Activated T-cell treated with anti-CD3 and anti-CD28 coated beads, Interleukin-2, amount 50 U/mL, for 72 hours (primary cell): ENCODE measurements at places on chromosomes 7 and 10. TPM values are rescaled to one million over a fixed set of nuclear protein-coding genes. Genes with fewer than 3 reads are reported as not detected.

GRCh38 chr10:35040760-35041501 lies 49.2 kb downstream of the CUL2 start:
- DNase-seq = no peak

- DNase-seq = no peak
These were observed 11.0 kb downstream of the STMP1 start for GRCh38 chr7:135673360-135673706.

GRCh38 chr10:93392121-93392520 lies 90.0 kb downstream of the MYOF start:
- DNase-seq = no peak

The ACHE gene
- 0.16 TPM for total RNA-seq

DNA sequence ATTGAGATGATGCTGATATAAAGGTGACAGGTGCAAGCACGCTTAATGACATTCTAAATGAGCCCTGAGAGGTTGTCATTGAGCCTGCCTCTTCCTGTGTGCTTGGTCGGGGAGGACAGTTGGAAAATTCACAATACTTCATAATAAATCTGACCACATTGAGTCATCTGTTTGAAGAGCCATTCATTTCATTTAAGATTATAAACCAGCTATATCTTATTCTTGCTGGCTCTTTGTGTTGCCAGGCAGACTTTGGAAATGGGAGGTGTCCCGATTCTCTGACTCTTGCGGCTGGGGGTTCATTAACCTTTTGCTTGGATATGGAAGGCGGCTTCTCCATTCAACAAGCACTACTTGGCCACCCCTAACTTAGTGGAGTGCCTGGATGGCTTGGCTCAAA lies 198.2 kb downstream of the FANK1 start:
- no peak for DNase-seq

DNA sequence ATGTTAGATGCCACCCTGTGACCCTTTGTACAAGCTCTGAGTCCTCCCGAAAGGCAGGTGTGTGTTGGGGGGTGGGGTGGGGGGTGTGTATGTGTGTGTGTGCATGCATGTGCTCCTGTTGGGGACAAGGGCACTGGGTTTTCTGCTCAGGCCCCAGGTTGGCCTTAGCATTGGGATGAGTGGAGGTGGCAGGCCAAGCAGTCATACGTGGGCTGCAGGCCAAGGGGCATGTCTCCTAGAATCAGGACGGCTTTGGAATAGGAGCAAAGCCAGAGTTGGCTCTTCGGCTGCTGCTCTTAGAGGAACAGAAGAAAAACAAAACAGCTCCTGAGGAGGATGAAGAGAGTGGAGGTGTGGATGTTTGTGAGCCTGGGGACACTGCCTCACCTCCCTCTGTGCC lies 26.0 kb downstream of the HSPA12A start:
- DNase-seq = no peak

The NEUROD6 gene
- not detected for total RNA-seq

GRCh38 chr7:19970514-19970913 lies 197.1 kb upstream of the TMEM196 start:
- no peak for DNase-seq

The FBXL13 gene
- total RNA-seq = 1.1 TPM

The LRCH4 gene
- total RNA-seq = 154 TPM

GRCh38 chr10:79063661-79064492 lies 4.9 kb upstream of the ZMIZ1 start:
- DNase-seq = no peak

DNA sequence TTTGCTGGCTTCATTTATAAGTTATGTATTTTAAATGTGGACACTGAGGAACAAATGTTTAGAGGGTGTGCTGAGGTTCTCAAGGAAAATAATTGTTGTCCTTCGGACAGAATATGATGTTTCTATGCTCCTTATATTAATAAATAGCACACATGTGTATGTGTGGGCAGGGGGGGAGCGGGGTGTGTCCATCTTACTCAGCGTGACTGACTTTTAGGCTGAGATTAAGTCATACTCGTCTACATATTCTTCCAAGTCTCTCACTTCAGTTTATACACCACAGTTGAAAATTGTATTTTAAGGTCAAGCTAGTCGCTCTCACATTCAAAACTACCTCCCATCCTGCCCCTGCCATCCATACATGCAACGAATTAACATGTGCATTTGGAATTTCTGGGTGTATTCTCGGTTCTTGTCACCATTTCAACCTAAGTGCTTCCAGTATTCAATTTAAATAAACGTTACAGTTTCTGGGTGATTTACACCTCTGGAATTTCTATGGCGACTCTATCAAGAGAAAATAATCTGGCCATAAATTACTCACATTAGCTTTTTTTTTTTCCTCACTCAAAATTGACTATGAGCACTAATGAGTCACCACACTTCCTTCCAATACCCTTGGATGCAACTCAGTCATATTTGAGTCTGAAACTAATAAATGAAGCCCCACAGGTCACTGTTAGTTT lies 3.3 kb downstream of the PCDH15 start:
- no peak for DNase-seq
